Stimulated activated CD8-positive, alpha-beta memory T cell treated with anti-CD3 and anti-CD28 coated beads, Interleukin-4, amount 100 ng/mL, for 48 hours (primary cell): ENCODE measurements at places on chromosomes 5 and 9.

DNA sequence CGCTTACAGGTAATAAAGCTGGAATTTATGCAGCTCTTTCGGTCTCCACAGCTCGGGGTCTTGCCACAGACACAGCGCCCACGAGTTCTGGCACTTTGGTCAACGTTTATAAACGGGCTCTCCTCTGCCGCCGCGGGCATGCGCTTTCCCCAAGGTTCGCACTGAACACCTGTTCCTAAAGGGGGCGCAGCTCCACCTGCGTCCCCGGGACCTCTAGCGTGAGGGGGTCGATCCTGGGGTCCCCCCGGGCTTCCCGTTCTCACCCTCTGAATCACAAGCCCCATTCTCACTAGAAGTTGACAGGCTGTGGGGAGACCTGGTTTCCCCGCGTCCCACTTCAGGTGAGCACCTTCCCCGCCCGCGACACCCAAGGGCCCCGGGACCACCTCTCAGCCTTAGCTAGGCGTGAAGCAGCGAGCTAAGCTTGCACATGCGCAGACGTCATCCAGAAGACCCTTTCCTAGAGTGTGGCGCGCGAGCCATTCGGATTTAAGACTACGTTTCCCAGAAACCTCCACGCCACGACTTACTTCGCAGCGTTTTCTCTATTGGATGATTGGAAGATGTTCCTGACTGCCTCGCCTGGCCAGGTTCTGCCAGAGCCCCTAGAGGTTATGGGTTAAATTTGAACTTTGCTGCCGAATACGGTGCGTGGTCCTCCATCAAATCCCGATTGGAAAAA is 21.3 kb upstream of the ZNF782 start:
- DNase-seq = peak; percentile 72

- no peak for DNase-seq
These were observed 111.1 kb upstream of the LMX1B start for GRCh38 chr9:126502417-126503332.

- no peak for DNase-seq
These were observed 650 bp downstream of the ELP1 start for GRCh38 chr9:108933231-108933717.

DNA sequence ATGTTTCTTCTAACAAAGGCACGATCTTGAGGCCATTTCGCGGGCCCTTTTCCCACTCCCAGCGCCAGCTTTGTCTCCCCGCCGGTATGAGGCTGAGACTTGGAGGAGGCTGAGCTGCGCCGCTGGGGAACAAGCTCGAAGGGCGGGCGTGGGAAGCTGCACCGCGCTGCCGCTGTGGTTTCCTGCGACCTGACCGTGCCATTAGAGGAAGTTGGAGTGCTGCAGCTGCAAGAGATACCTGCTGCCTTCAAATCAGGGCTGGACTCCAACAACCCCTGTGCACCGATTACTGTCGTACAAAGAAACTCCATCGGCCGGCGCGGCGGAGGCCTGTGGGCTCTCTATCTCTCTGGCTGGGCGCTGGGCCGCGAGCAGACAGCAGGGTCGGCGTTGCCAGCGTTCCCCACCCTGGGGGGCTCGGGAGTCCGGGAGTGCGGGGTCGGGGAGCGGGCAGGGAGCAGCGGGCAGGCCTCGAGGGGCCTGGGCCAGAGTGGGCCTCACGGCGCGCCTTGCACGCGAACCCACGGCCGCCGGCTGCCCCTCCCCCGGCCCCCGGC is 1.3 kb upstream of the ERBIN start:
- DNase-seq = peak; percentile 77

DNA sequence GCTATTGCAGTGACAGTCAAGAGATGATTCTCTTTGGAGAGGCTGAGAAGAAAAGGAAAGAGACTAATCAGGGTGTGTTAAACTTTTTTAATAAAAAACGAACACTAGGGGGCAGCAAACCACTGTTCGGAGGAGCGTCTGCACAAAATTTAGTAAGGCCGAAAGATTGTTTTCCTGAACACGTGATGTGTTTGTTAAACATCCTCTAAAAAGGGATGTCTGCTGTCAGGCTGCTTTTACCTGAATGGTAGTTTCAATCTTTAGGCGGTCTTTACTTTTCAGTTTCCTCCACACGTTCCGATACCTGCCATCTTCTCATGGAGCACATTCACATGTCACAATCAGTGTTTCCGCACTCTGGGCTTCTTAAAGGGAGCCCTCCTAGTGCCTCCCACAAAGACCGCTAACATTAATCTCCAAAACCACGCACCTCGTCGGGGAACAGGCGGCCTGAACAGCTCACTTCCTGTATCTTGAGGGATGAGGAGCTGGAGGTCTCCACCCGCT is 125.2 kb downstream of the GPBP1 start:
- peak; percentile 60 for DNase-seq

DNA sequence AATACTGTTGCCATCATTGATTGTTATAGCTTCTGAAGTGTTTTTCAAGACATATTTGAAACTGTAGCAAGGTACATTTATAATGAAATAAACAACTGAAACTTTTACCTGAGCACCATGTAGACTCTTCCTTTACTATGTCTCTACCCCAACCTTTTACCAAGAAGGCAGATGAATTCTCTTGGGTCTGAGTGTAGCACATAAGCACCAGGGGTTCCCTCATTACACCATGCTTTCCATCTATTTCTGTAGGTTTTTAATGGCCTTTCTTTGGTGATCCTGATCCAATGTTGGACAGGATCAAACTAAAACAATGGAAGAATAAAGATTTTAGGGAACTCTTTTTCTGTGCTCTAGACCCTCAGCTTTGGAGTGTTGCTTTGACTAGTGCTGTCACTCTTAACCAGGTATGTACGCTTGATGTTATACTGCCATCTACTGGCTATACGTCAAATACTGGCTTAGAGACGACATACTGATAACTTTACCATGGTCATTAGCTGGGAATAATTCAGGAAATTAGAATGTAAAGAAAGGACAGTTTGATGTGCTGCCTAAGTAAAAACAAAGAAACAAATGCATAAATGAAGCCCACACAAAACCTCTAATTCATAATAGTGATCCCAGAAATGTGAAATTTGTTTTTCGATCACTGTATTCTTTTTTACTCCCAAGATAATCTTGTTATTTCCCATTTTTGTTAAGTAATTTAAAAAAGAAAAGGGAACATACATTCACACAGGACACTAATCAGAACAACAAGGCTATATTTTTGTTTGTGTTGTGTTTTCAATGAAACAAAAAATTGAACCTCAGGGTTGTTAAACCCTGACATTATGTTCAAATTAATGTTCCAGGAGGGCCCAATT is 30.7 kb downstream of the IFNW1 start:
- DNase-seq = no peak

DNA sequence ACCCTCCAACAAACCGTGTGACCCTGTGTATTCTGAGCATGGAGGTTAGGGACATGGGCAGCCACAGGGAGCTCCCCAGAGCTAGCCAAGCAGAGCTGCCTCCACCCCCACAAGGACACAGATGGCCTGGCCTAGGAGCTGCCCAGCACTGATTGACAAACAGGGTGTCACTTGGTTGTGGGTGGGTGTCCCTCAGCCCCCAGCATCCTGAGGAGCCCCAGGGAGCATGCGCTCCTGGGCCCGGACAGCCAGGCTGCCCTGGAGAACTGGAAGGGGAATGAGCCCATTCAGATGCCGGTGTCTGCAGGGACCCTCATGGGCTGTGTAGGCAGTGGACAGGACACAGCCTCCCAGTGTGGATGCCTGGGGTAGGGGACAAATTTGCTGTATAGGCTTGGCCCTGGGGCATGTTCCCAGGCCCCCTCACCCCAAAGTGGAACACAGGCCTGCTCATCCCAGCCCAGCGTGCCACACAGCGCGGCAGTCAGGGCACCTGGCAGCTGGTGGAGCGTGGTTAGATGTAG is 124.8 kb upstream of the LMX1B start:
- DNase-seq = no peak

- no peak for DNase-seq
These were observed 14.0 kb downstream of the SEC61B start for GRCh38 chr9:99235926-99236634.

DNA sequence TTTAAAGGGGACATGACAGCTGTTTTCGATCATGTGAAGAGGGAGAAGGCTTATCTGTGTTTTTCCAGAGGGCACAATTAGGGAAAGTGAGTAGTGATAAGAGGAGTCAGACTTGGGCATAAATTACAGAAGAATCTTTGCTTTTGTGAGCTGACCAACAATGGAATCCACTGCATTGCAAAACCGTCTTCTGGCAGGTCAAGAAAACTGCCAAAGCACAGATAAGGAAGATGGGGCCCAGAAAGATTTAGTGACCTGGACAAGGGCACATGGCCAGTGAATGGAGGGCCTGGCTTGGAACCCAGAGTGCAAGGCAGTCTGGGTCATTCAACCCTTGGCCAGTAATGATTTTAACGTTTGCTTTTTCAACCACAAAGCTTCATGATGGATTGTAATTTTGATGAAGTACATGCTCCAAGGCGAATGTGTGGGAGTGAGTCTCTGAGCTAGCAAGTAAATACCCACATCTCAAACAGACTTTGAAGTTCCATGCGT is 153.2 kb upstream of the MAST4 start:
- no peak for DNase-seq

GRCh38 chr5:157323107-157323706 is 57.3 kb downstream of the CYFIP2 start:
- peak; percentile 45 for DNase-seq

- no peak for DNase-seq
These were observed 43.3 kb upstream of the BARHL1 start for GRCh38 chr9:132539096-132539495.

DNA sequence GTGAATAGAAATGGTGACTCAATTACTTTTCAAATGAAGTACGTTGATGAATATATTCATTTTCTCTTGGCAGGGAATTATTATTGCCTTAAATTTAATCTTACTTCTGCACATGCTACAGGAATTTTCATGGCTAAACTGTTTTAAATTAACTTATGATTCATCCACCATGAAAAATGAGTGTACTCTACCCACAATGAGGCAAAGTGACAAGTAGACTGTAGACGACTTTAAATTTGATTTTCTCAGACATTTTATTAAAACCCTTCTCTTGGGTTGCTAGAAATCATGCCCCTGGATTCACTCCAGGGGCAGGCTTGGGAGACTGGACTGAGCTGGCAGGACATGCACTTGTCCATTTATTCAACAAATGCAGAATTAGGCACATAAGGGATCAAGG is 23.5 kb upstream of the ERAP2 start:
- DNase-seq = no peak

DNA sequence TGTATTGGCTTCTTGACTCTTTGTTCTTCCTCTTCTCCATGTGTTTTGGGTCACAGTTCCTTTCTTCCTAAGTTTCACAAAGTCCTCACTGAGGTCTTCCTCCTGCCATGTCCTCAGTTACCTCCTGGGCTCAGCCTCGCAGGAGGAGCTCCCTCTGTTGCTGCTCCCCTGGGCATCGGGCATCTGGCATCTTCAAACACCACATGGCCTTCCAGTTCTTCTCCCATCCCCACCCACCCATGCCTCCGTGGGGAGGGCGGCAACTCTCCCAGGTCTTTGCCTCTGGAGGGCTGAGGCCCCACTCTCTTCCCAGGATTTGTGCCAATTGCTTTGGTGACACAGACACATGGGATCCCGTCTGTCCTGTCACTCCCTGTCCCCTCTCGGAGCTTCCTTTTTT is 22.8 kb downstream of the MRPL36 start:
- no peak for DNase-seq

GRCh38 chr5:60945813-60946187 is 795 bp downstream of the NDUFAF2 start:
- no peak for DNase-seq

GRCh38 chr5:154487541-154487940 is 9.5 kb upstream of the HAND1 start:
- peak; percentile 66 for DNase-seq

GRCh38 chr5:36523450-36523849 is 83.0 kb upstream of the SLC1A3 start:
- no peak for DNase-seq

- no peak for DNase-seq
These were observed 84.5 kb downstream of the SLC1A1 start for GRCh38 chr9:4574657-4575243.

DNA sequence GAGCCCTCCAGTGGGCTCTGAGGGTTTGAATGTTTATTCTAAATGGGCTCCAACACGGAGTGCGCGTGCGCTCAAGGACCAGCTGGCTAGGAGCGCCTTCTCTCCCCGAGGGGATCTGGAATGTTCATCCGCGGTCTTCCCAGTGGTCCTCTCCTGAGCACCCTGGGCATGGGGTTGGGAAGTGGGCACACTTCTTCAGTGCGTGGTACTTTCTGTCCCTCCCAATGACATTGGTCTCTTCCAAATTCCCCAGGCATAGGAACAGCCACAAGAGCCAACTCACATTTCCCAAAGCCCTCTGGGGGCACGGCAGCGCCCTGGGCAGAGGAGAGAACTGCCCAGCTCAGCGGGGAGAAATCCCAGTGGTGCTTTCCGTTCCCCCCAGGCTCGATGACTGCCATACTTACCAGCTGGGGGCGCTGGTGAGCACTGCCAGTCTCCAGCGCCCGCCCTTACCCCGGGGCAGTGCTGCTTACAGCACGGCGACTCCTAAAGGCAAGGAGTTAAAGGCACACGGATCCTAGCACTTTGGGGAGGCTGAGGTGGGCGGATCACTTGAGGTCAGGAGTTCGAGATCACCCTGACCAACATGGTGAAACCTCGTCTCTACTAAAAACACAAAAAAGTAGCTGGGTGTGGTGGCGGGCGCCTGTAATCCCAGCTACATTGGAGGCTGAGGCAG is 29.9 kb upstream of the OBP2B start:
- peak; percentile 85 for DNase-seq

DNA sequence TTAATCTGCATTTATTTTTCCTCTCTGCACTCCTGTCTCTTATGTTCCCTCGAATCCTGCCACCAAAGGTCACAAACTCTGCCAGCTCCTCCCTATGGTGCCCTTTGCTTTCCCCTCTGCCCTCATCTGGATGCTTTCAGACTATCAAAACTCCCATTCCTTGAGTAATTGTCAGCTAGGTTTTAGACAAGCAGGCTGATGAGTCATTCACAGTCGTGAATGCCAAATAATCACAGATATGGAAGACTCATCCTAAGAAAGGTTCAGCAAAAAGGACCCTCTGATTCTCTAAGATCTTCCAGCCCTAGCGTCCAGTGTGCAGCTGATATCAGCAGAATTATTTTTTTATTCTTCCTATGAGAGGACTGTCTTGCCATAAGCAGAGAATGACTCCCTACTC is 104.5 kb upstream of the NUDT12 start:
- no peak for DNase-seq

DNA sequence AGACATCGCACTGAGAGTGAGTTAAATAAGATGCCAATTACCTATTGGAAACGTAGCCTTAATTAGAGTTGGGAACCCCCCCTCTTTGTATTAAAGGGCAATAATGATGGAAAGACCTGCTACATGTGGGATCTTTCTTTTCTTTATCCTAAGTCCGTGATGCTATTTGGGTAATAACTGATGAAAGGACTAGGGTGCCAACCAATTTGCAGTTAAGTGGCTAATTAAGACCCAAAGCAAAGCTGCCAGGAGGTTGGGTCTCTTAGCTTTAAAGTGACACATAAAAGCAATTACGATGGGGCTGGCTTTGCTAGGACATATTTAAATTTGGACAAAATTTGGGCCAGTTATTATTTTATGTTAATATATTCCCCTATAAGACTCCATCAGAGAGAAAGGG is 728.8 kb downstream of the NR2F1-AS1 start:
- DNase-seq = no peak
